ENCODE measurements at places on chromosomes 16 and 17.

GRCh38 chr16:20310421-20311395, 16.6 kb downstream of the GP2 start:
- no peak for DNase-seq

DNA sequence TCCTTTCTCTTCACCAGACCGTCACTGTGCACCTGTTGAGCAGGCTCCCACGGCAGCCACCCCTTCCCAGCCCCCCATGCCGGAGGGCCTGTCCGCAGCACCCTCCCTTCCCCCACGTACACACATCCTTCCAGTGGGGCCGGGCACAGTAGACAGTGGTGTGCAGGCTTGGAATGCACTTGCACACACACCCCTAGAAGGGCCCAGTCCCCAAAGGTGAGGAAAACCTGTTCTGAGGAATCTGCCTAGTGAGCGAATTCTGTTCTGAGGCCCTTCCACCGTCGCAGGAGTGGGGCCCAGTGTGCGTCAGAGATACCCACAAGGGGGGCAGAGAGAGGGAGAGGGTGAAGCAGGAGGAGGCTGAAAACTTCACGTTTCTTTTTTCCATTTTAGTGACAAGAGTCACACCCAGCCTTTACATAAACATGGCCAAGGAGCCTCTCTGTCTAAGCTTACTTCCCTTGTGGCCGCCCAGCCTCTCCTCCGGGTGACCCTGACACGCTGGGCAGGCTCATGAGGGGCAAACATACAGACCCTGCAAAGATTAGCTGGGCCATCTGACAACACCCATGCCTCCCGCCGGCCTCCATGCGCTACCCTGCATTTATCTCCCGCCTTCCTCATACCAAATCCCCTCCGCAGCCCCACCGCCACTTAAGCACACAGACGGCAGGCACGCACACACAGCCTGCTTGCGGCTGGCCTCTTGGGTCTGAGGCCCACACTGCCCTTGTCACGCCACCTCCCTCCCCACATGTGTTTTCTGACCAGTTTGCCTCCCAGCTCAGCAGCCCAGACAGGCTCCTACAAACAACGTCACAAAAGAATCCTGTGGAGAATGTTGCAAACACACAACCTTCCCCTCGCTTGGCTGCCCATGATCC, 1.8 kb downstream of the ZBTB4 start:
- DNase-seq: no peak

- DNase-seq: no peak
Observed at GRCh38 chr16:58882292-58882691, 148.2 kb upstream of the GOT2 start.

DNA sequence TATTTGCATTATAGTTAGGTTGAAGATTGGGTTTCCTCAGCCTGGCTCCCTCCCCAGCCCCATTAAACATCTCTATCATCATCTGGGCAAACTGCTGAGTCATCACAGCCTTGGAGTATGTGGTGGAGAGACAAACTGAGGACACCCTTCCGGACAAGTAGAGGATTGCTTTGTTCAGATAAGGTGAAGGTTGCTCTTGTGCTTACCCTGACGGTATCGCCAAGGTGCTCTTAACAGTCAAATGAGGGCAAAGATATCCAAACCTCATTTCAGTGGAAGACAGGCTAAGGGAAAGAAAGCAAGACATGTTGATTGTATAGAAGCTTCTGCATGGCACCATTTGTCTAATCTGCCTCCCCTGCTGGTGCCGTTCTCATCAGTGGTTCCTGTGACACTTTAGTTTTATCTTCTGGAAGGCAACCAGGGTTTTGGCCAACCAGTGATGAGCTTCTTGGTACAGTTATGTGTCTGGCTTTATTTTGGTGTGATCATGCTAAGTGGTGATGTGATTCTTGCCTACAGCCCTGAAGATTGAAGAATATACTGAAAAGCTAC, 56.9 kb upstream of the LGALS9 start:
- DNase-seq: no peak

- DNase-seq: no peak
Observed at GRCh38 chr17:46135126-46135812, 58.0 kb downstream of the KANSL1 start.

- no peak for DNase-seq
Observed at GRCh38 chr16:86191663-86192062, 292.7 kb downstream of the IRF8 start.

DNA sequence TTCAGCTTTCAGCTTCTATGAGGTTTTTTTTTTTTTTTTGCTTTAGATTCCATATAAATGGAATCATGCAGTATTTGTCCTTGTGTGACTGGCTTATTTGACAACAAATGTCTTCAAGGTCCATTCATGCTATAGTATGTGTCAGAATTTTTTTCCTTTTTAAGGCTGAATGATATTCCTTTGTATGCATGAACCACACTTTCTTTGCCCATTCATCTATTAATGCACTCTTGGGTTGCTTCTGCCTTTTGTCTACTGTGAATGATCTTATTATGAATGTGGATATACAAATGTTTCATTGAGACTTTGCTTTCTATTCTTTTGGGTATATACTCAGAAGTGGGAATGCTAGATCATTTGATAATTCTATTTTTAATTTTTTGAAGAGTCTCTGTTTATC, 27.0 kb upstream of the LRRC75A start:
- DNase-seq: no peak

DNA sequence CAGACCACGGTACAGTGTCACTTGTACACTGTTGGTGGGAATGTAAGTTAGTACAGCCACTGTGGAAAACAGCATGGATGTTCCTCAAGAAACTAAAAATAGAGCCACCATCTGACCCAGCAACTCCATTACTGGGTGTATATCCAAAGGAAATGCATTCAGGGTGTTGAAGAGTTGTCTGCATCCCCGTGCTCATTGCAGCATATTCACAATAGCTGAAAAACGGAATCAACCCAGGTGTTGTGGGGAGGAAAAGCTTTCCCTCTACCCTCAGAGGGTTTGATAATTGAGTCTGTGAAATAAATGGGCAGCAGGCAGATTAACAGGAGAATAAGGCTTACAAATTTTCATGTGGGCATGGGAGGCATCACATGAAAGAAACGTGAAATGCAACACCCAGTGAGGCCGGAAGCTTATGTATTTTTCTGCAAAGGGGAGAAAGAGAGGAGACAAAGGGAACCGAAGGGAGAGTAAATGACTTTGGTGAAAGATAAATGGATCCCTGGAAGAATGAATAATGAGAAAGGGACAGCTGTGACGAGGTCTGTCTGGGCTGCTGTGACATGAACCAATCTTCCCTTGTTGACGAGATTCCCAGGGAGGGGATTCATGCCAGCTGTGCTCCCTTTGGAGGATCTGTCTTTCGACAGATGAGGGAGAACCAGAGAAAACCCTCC, 106.2 kb downstream of the KCNJ12 start:
- no peak for DNase-seq

DNA sequence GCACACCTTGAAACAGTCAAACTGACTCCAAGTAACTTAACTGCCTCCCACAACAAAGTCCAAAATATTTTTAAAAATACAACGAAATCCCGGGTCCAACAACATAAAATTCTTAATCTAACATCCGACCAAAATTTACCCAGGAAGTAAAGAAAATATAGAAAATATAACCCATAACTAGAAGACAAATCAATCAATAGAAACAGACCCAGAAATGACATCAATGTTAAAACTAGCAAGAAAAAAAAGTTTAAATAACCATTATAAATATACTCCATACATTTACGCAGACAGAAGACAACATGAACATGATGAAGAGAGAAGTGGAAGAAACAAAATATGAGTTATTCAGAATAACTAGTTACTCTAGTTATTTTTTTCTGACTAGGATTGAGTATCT, 3.7 kb downstream of the ZNF597 start:
- DNase-seq: no peak
